ENCODE measurements at places on chromosomes 3 and 15.

DNA sequence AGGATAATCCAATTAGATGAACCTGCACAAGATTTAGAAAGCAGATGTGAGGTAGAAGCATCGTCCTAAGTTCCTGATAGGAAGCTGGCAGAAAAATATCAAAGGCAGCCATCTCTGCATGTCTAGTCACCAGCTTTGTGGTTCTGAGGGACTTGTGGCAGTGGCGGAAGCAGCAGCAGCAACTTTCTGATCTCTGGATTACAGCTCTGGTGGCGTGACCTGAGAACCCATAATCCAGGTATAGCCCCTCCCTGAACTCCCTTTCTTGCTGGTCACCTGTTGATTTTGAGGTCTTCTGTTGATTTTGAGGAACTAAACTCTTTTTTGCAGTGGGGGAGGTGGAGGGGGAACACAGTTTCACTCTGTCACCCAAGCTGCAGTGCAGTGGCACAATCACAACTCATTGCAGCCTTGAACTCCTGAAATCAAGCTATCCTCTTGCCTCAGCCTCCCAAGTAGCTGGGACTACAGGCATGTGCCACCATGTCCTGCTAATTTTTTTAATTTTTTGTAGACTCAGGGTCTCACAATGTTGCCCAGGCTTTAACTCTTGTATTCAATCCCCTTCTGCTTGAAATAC, 7.9 kb downstream of the FSIP1 start:
- DNase-seq = peak; percentile 38

- DNase-seq = peak; percentile 61
Observed at GRCh38 chr15:84749111-84749991, 959 bp downstream of the ZNF592 start.

GRCh38 chr3:133532951-133533350, 40.5 kb upstream of the CDV3 start:
- no peak for DNase-seq

GRCh38 chr3:182979674-182980191, 605 bp downstream of the DCUN1D1 start:
- no peak for DNase-seq

GRCh38 chr3:178353006-178353694, 183.1 kb upstream of the KCNMB2 start:
- DNase-seq = no peak

GRCh38 chr3:56769116-56769707, 32.5 kb downstream of the ARHGEF3 start:
- DNase-seq = no peak

GRCh38 chr3:16480861-16481545, 32.5 kb downstream of the RFTN1 start:
- no peak for DNase-seq

DNA sequence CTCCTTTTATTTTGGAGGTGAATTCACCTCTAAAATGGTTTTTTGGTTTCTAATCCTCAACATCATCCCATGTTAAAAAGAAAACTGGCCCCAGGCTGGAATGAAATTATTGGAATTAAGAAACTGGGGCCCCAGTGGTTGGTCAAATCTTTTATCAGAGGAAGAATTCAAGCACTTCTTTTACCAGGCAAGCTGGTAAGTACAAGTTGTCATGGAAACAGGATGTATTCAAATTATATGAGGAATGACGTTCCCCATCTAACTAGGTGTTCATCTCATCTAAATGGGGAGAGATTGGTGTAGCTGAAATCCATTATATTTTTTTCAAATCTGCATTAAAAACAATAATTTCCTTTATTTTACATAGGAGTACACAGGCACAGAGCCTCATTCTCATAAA, 9.7 kb upstream of the EIF4E3 start:
- DNase-seq = no peak

- no peak for DNase-seq
Observed at GRCh38 chr3:120683671-120684301, 1.7 kb upstream of the HGD start.

- DNase-seq = no peak
Observed at GRCh38 chr3:152843955-152844354, 9.0 kb downstream of the P2RY1 start.

GRCh38 chr15:69090197-69090948, 70.1 kb upstream of the GLCE start:
- no peak for DNase-seq

GRCh38 chr15:68113273-68113672, 59.2 kb downstream of the PIAS1 start:
- no peak for DNase-seq

- DNase-seq = no peak
Observed at GRCh38 chr3:62453448-62453847, 80.1 kb upstream of the FEZF2 start.

- no peak for DNase-seq
Observed at GRCh38 chr15:39799552-39800011, 16.9 kb upstream of the FSIP1 start.

- DNase-seq = no peak
Observed at GRCh38 chr3:59979542-59979941, 929.7 kb upstream of the CFAP20DC start.

- DNase-seq = no peak
Observed at GRCh38 chr3:40099871-40100270, 209.6 kb upstream of the EIF1B start.

All from activated T-cell treated with anti-CD3 and anti-CD28 coated beads, Interleukin-2, amount 50 U/mL, for 24 hours (primary cell).